ENCODE measurements at places on chromosomes 1 and 21. TPM values are rescaled to one million over a fixed set of nuclear protein-coding genes. Genes with fewer than 3 reads are reported as not detected.
A peak's percentile ranks its signal among the peaks of the same experiment; 100 is the strongest.

DNA sequence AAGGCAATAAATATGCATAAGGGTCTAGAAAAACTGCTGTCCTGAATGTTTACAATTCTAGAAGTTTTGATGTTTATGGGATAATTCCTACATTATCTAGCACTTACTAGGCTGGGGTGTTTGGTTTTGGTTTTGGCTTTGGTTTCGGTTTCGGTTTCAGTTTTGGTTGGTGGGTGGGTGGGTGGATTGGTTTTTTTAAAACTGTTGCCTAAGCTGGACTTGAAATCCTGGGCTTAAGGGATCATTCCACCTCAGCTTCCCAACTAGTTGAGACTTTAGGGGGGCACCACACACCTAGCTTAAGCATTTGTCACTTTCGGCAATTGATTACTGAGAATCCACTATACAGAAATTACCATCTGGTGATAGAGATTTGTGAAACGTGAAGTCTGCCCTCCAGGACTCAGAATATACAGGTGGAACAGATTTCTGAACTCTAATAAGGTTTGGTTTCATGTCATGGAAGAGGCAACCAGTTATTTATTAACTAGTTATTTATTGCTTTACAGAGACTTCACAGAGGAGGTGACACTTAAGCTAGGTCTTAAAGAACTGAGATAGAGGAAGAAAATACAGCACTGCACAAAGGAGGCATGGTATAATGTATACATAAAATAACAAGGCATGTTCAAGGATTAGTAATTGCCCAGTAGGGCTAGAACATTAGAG lies 69.6 kb downstream of the PIK3R3 start:
- DNase-seq = no peak

- no peak for DNase-seq
These were observed 295.7 kb downstream of the SIPA1L2 start for GRCh38 chr1:232334246-232334645.

DNA sequence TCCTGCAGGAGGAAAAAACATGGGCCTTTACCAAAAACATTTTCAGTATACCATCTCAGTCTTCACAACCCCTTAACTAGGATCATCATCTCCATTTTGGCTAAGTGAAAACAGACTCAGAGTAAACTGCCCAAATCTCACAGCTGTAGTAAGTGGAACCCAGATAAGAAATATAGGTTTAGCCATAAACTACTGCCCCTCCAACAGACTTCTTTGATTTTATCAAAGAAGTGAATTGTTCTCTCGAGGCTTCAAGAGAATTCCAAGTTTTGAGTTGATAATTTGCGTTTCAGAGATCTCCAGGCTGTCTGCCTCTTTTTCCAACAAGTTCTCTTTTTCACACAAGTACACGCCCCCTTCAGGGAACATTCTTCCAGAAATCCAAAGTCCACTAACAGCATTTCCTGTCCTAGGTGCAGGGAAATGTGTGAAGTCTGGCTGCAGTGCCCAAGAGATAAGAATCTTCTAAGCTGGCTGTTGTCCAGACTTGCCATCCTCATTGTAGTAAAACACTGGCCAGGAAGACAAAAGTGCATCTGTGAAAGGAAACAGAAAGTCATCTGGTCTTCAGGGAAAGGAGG lies 30.8 kb downstream of the RNF19B start:
- peak; percentile 4 for DNase-seq

Gene GJA4
- not detected for total RNA-seq

Gene TRAF5
- 36.0 TPM for total RNA-seq

Gene TTLL7
- total RNA-seq = 37.9 TPM

Gene COL11A1
- 56.6 TPM for total RNA-seq

Gene IVL
- total RNA-seq = not detected

Data from neural progenitor cell (in vitro differentiated cells).